Suprapubic skin (tissue), 4 donors: ENCODE measurements at places on chromosomes 4 and X. TPM values are rescaled to one million over a fixed set of nuclear protein-coding genes. Genes with fewer than 3 reads are reported as not detected.

- no peak overlapping the region for H3K4me3 ChIP-seq
- H3K27ac ChIP-seq: no peak overlapping the region
- no peaks in the 10 kb centered on the region for H3K36me3 ChIP-seq
- H3K27me3 ChIP-seq: no peaks in the 10 kb centered on the region
- no peaks in the 10 kb centered on the region for H3K4me1 ChIP-seq
- no peak for DNase-seq
Measured at GRCh38 chrX:74232859-74233258, 71.1 kb upstream of the ZCCHC13 start.

DNA sequence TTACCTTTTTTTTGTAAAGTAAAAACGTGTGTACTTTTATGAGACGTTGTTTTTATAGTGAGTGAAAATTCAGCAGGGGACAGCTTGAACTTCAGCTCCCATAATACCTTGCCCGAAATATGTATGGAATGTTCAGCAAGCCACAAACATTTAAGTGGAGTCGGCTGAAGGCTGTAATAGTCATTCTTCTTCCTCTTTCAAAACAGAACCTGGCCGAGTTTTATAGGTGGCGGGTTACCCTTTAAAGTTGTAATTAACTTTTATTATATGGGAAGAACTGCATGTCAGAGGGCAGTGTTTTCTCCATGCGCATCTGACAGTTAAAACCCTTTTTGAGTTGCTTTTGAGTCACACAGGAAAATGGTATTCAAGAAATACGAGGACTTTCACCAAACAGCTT is 50.7 kb downstream of the CLDN34 start:
- no peak overlapping the region for H3K4me3 ChIP-seq
- peaks cover 17% of the 10 kb centered on the region for H3K4me1 ChIP-seq
- H3K27me3 ChIP-seq: no peaks in the 10 kb centered on the region
- no peak for DNase-seq
- H3K27ac ChIP-seq: no peak overlapping the region

PDLIM3 gene
- 26.3 TPM for total RNA-seq

- no peaks in the 10 kb centered on the region for H3K4me1 ChIP-seq
- DNase-seq: no peak
- H3K27me3 ChIP-seq: no peaks in the 10 kb centered on the region
- no peak overlapping the region for H3K27ac ChIP-seq
- no peaks in the 10 kb centered on the region for H3K36me3 ChIP-seq
- H3K4me3 ChIP-seq: no peak overlapping the region
Measured at GRCh38 chrX:29237972-29238371, 650.7 kb downstream of the IL1RAPL1 start.

GRCh38 chr4:148141501-148141900 is 300.7 kb downstream of the NR3C2 start:
- DNase-seq: no peak
- no peak overlapping the region for H3K4me3 ChIP-seq
- no peak overlapping the region for H3K27ac ChIP-seq
- H3K4me1 ChIP-seq: no peaks in the 10 kb centered on the region
- no peaks in the 10 kb centered on the region for H3K27me3 ChIP-seq
- peaks cover 3% of the 10 kb centered on the region for H3K36me3 ChIP-seq

PDE6B gene
- not detected for total RNA-seq

RHOXF1 gene
- total RNA-seq: 2.1 TPM

OTOP1 gene
- total RNA-seq: not detected

RGS12 gene
- total RNA-seq: 246 TPM

SORBS2 gene
- 40.8 TPM for total RNA-seq

GRCh38 chr4:7892212-7893019 is 47.2 kb downstream of the AFAP1 start:
- no peak overlapping the region for H3K4me3 ChIP-seq
- H3K27me3 ChIP-seq: no peaks in the 10 kb centered on the region
- DNase-seq: no peak
- no peaks in the 10 kb centered on the region for H3K36me3 ChIP-seq

NLGN4X gene
- total RNA-seq: 1.5 TPM

RUFY3 gene
- total RNA-seq: 53.2 TPM

- peaks cover 1% of the 10 kb centered on the region for H3K27me3 ChIP-seq
- H3K4me1 ChIP-seq: peaks cover 33% of the 10 kb centered on the region
- peak overlapping the region; percentile 91 for H3K4me3 ChIP-seq
- no peaks in the 10 kb centered on the region for H3K36me3 ChIP-seq
- DNase-seq: no peak
- H3K27ac ChIP-seq: peak overlapping the region; percentile 89
Measured at GRCh38 chr4:53376900-53377299, 541 bp upstream of the FIP1L1 start.

GRCh38 chr4:153523941-153524386 is 57.8 kb downstream of the TMEM131L start:
- no peak overlapping the region for H3K4me3 ChIP-seq
- H3K27ac ChIP-seq: no peak overlapping the region
- no peaks in the 10 kb centered on the region for H3K36me3 ChIP-seq
- peaks cover 18% of the 10 kb centered on the region for H3K4me1 ChIP-seq

ELF4 gene
- total RNA-seq: 24.7 TPM

COL25A1 gene
- total RNA-seq: 0.59 TPM

ERAS gene
- total RNA-seq: not detected
